Caki2 (cell line): ENCODE measurements at places on chromosomes 2 and 18.

DNA sequence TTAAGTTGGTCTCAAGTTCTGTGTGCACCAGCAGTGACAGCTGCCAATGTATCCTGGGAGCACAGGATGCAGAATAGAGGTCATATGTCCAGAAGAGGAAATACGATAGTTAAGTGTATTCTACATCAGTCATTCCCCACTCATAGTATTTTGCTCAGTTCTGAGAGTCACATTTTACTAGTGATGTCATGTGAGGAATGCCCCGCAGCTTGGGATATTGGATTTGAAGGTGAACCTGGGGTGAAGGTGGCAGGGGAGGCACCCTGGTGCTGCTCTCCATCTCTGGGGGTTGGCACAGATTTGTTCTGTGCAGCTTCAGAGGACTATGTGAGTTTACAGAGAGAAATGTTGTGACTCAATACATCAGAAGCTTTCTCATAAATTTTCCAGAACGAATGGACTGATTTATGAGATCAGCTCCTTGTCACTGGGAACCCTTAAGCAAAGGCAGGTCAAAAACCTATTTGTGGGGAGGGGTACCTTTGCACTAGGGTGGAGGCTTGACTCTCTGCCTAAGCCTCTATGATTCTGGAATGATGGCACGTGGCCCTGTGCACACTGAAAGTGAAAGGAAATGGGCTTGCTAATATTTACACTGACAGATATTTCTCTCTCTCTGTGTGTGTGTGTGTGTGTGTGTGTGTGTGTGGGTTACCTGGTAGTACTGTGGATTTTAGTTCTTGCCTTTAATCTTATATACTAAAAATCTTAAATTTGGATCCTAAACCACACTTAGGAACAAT is 95.9 kb downstream of the NEB start:
- no peak for DNase-seq

- no peak for DNase-seq
These were observed 328 bp downstream of the DTYMK start for GRCh38 chr2:241686324-241686649.

- no peak for DNase-seq
These were observed 172.8 kb downstream of the ARL4C start for GRCh38 chr2:234324116-234324515.

GRCh38 chr2:70247364-70248180 is 856 bp downstream of the TIA1 start:
- DNase-seq: no peak

GRCh38 chr2:106614511-106615291 is 127.5 kb downstream of the CD8B2 start:
- DNase-seq: no peak

- DNase-seq: no peak
These were observed 222.9 kb upstream of the FN1 start for GRCh38 chr2:215658635-215659305.

GRCh38 chr2:240932001-240932723 is 26.0 kb downstream of the CROCC2 start:
- no peak for DNase-seq

- peak; percentile 77 for DNase-seq
These were observed 34.1 kb downstream of the SERPINB11 start for GRCh38 chr18:63736876-63737275.

GRCh38 chr2:133104871-133105270 is 434.9 kb upstream of the LYPD1 start:
- no peak for DNase-seq

DNA sequence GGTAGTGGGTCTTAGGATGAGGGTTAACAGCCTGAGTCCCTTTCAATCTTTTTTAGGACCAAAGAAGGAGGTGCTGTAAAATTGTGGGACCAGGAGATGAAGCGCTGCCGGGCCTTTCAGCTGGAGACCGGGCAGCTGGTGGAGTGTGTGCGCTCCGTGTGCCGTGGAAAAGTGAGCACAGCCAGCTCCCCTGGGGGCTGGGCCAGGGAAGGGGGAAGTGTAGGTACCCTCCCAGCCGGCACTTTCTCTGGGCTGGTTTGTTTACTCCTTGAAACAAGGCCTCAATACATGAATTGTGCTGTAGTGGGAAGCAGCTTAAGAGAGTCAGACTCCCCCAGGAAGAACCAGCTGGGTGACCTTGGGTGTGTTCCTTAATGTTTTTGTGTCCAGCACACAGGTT is 90.1 kb downstream of the RTN4 start:
- no peak for DNase-seq

DNA sequence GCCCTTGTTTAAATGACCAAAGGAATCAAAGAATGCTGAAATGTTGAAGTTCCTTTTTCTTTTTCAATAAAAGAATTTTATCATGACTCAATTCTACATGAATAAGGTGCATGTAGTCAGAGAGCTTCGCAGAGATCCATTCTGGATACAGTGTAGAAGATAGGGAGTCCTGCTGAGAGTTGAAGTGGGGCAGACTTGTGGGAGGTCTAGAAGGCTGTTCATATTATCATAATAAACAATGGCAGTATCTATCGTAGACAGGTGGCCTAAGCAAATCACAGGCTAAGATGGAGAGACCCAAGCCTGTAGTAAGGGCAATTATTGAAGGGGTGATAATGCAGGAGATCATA is 1322.0 kb upstream of the CELF4 start:
- no peak for DNase-seq

DNA sequence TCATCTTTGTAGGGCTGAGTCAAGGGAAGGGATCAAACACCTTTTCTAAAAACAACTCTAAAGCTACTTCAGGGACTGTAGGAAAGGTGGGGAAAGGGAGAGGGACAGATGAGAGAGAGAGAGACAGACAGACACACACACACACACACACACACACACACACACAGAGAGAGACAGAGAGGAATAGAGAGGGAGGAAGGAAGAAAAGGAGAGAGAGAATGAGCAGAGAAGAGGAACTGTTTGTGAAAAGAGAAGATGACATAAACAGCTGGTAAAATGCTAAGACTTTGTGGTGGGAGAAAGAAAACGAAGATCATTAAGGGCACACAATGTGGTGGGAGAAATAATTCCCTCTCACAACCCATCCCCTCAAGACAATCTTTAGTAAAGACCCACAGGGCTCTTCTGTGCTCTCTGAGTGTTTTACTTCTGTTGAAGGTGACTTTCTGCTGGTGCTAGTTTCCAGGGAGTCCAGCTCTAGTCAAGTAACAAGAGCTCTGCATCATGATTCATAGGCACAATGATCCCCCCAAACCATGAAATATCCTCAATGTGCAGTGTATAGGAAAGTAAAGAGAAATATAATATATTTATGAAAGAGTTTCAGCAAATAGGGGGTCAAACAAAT is 77.2 kb upstream of the STK17B start:
- no peak for DNase-seq

DNA sequence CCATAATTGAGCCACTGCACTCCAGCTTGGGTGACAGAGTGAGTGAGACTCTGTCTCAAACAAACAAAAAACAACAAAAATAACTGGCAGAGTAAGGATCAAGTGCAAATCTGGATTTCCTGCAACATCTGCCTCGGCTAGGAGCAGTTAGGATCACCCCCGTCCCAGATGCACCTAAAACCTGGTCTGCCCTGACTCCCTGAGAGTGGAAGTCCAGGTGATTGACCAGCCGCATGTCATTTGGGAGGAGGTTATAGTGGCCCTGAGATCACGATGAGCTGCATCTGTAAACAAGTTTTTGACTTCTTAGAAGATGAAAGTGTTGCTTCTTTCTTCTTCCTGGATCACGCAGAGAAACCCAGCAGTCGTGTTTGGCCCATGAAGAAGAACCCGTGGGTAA is 5.0 kb upstream of the ESPNL start:
- DNase-seq: no peak

DNA sequence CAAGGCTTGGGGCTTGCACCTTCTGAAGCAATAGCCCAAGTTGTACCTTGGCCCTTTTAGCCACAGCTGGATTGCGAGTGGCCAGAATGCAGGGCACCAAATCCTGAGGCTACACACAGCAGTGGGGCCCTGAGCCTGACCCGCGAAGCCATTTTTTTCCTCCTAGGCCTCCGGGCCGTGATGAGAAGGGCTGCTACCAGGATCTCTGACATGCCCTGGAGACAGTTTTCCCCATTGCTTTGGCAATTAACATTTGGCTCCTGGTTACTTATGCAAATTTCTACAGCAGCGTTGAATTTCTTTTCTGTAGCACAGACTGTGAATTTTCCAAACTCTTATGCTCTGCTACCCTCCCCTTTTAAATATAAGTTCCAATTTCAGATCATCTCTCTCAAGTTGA is 54.5 kb downstream of the MOCOS start:
- DNase-seq: no peak

DNA sequence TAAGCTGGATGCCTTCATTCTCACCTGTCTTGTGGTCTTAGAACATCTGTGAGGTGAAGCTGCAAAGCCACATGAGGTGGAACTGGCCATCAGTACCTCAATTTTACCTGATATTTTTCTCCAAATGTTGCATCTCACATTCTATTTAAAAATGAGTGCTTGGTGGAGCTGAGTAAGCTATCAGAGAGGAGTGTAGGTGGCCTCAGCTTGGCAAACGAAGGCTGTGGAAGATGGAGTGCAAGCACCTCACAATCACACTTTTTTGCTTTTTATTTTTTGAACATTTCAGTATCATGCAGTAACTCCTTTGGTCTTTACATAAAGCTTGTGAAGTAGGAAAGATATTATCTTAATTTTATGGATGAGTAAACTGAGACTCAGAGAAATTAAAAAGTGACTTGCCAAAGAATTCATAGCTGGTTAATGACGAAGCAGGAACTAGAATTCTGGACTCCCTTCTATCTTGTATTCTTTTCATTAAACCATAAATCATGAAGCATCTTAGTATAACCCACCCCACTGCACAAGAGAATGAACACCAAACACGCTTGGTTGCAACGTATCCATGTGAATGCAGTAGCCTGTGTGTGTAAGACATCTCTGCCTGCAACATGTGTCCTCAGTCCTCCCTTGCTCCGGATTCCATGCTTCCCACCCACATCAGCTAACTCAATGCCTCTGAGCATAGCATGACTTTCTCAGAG is 27.2 kb downstream of the C2orf49 start:
- no peak for DNase-seq

GRCh38 chr2:216307496-216307895 is 64.8 kb downstream of the MARCHF4 start:
- DNase-seq: no peak

DNA sequence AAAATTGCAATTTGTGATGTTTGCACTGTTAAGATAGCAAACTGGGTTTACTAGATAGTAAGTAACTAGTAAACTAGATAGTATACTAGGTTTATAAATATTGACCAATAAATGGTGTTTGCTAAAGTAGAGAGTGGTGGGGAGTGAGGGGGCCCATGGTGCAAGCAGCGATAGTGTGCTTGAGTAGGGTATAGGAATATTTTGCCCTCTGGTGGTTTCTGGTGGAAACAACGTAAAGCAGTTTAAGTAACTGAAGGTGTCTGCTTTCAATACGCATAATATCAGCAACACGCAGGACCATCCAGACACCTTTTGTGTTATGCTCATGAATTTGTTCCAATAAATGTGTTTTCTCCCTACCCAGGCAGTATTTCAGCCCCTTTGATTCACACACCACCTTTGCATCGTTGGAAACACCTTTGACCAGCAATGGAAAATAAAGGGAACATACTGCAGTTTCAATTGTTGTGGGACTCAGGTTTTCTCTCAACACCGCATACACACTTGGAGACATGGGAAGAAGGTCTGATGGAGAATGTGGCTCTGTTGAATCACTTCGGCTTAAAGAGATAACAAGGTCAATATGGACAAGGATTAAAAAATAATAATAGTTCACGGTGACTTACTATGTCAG is 16.7 kb upstream of the STAT1 start:
- no peak for DNase-seq

GRCh38 chr2:18762667-18763066 is 173.3 kb upstream of the NT5C1B start:
- peak; percentile 7 for DNase-seq

DNA sequence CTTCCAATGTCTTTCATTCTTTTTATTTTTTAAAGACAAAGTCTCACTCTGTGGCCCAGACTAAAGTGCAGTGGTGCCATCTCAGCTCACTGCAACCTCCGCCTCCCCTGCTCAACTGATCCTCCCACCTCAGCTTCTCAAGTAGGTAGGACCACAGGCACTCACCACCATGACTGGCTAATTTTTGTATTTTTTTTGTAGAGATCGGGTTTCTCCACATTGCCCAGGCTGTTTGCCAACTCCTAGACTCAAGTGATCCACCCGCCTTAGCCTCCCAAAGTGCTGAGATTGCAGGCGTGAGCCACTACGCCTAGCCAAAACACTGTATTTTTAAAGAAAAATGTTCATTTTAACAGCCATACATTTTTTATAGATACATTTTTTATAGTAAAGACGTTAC is 12.7 kb downstream of the GCKR start:
- peak; percentile 52 for DNase-seq

- DNase-seq: no peak
These were observed 490.6 kb upstream of the LINC00305 start for GRCh38 chr18:64639536-64639935.

GRCh38 chr18:77079954-77080682 is 52.5 kb downstream of the MBP start:
- DNase-seq: no peak

GRCh38 chr2:179985163-179985820 is 21.8 kb downstream of the CWC22 start:
- DNase-seq: no peak

DNA sequence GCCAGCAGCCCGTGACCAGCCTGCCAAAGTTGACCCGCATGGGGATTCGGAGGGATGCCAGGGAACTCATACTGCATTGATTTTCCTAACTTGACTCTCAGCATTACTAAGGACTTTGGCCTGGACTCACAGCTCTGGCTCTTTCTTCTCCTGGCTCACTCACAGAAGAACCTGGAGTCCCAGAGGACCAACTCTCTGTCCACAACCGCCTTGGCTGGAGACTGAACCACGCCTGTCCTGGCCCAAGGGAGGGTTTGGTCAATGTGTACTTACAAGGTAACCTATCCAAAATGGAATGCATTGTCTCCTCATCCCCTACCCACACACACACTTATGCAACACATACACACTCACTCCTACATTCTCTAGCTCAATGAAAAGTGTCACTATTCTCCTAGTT is 135.6 kb upstream of the KLHL29 start:
- DNase-seq: no peak

DNA sequence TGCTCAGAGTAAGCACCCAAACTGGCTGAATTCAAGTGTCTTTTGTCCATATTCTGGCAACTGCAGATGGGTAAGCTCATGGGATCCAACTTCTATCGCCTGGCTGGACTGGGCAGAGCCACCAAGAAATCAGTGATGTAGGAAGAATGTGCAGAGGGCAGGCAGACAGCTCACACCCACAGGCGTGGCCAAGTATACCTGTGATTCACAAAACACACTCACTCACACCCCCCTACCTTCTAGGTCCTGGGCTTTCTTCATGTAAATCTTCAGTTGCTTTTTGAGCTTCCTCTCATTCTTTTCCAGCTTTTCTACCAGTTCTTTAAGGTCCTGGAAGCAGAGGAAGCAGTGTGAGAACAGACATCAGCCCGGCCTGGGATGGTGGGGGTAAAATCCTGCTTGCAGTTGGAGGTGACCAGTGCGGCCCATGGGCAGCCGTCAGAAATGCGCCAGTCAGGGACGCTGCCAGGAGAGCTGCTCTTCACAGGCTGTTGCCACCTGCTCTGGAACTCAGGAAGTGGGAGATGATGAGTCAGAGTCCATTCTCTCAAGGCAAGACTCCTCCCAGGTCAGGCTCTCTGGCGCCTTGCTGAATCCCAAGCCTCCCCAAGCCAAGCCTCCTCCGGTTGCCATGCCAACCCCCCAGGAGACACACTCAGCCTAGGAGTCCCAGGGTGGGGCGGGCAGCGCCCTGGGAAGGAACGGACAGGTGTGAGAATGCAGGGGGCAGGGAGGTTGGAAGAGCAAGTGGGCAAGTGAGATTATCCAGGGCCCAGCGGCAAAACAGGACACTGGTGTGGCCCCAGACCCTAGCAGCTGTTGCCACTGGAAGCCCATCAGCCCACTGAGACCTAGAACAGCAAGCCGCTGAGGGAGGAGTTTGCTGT is 36.2 kb upstream of the ACAA2 start:
- DNase-seq: peak; percentile 86
